ENCODE measurements at places on chromosomes 4 and X.

GRCh38 chr4:2930135-2930757 is 33.0 kb downstream of the NOP14 start:
- DNase-seq, result no peak

GRCh38 chrX:120512627-120513026 is 43.5 kb upstream of the LAMP2 start:
- no peak for DNase-seq

GRCh38 chrX:18985186-18985435 is 1.2 kb upstream of the PHKA2 start:
- no peak for DNase-seq

GRCh38 chrX:43868791-43869190 is 13.5 kb downstream of the MAOB start:
- DNase-seq, result no peak

GRCh38 chr4:99356992-99357391 is 4.4 kb upstream of the ADH1C start:
- no peak for DNase-seq

GRCh38 chr4:12084690-12085089 is 656.0 kb upstream of the HS3ST1 start:
- no peak for DNase-seq

All from GM13976 (cell line).